Kidney (tissue), 22 donors: ENCODE measurements at places on chromosomes 2 and 18. TPM values are rescaled to one million over a fixed set of nuclear protein-coding genes. Genes with fewer than 3 reads are reported as not detected.

DNA sequence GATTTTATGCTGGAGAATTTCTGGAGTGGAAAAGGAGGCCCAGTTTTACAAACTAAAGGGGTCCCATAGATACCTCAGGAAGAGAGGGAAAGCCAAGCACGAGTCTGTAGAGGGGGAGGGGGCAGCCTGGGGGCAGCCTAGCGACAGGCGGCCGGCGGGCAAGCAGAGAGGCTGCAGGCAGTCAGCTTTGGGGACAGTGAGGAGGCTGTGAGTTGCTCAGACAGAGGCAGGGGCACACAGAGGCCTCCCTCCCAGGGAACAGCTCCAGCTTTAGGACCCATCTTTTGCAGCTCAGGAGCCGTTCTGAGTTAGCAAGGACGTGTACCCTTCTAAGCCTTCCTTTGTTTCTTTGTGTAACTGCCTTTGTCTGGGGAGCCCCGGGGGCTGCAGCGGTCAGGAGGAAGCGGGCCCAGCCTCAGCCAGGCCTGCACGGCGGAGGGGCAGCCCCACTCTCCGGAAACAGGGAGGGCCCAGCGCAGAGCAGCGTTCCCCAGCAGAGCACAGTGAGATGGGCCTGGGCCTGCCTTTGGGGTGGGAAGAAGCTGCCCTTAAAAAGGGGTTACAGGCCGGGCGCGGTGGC is 41.1 kb upstream of the RALBP1 start:
- no peak for DNase-seq

GRCh38 chr2:25417715-25418369 is 76.1 kb upstream of the DNMT3A start:
- no peak for DNase-seq

The ASAP2 gene
- total RNA-seq = 54.8 TPM

DNA sequence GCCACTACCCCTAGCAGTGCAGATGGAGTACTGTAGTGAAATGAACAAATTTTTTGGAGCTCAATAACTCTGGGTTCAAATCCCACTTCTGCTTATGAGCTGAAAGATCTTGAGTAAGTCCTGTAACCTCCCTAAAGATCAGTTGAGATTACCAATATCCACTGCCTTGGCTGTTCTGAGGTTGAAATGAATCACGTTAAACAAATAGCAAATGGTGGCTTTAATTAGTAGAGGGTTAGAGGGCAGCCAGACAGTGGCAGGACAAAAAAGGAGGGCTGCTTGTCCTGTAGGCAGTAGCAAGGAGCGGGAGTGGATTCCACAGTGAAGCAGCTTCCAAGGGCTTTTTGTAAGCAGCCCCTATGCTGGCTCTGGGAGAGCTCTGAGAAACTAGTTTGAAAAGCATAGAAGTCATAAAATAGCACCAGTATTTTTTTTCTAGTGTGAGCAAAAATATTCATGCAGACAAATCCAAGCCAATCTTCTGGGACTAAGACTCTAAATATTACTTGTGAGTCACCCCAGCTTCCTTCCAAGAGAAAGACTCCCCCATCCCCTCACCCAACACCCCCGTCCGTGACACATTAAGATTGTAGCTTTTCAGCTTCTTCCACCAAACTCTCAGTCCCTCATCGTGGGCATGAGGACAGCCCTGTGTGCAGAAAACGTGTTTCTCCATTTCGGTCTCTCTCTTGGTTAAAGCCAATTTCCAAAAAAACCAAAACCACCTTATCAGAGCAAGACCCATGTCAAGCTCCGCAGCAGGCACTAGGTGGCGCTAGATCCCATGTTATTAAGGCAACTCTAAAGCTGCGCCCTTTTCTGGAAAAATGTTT is 123.5 kb upstream of the LGALSL start:
- peak; percentile 86 for DNase-seq

The MC2R gene
- not detected for total RNA-seq
